Kidney (tissue), 22 donors: ENCODE measurements at places on chromosomes 5 and 9.

DNA sequence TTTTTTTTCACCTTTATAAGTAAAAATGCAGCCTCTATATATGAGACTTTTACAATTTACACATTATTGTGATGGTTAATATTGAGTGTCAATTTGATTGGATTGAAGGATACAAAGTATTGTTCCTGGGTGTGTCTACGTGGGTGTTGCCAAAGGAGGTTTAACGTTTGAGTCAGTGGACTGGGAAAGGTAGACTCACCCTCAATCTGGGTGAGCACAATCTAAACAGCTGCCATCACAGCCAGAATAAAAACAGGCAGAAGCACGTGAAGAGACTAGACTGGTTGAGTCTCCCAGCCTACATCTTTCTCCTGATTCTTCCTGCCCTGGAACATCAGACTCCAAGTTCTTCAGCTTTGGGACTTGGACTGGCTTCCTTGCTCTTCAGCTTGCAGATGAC lies 132.8 kb upstream of the DPYSL3 start:
- DNase-seq: no peak

- no peak for DNase-seq
Observed at GRCh38 chr5:9507974-9508373, 37.9 kb downstream of the SEMA5A start.

GRCh38 chr5:95986937-95987520 lies 25.4 kb upstream of the ELL2 start:
- DNase-seq: peak; percentile 19

- peak; percentile 48 for DNase-seq
Observed at GRCh38 chr5:133938039-133938821, 30.2 kb downstream of the C5orf15 start.

DNA sequence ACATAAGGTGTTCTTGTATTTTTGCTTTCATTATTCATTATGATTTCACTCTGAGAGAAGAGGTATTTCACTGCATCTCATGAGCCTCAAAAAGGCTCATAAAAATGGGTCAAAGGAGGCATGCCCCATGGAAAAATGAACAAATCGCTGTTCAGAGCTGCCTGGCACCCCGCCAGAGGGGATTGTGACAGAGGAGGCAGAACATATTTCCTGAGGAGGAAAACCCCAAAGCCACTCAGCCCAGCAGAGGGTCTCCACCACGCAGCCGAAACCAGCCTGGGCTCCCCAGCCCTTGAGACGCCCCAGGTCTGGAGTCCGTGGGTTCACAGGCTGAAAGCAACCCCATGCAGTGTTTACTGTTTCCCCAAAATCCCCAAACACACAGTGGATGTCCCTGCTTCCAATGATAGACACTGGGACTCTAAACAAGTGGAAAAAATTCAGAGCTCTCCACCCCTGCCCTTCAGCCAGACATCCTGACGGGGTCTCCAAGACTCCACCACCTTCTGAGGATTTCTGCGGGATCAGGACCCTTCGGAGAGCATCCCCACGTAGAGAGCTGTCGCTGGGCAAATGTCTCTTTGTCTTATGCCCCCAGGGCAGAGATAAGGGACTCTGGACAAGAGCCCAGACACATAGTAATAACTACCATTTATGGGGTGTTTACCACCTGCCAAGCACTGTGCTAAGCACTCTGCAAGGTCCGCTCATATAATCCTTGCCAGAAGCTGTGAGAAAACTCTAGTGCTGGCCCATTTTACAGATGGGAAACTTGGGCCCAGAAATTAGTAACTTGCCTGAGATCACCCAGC lies 122.3 kb downstream of the PAX5 start:
- no peak for DNase-seq

- DNase-seq: no peak
Observed at GRCh38 chr5:159003045-159004030, 96.4 kb downstream of the EBF1 start.

DNA sequence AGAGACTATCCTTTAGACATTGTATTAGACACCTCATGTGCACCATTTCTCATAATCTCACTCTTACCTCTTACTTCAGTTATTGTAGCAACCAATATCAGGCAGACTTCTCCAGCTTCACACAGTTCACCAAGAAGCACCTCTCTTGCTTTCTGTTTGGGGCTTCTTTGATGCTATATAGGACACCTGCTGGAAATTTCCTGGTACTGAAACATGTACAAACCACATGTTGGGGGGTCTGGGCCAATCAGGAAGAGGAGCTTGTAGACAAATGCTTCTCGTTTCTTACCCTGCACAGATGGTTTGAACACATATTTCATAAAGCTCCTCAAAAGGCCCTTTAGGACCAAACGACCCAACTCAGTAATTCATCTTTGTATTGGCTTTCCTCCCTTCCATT lies 212.1 kb downstream of the IZUMO3 start:
- no peak for DNase-seq

GRCh38 chr5:68739752-68740151 lies 354.1 kb upstream of the SLC30A5 start:
- DNase-seq: no peak

GRCh38 chr5:10250806-10251276 lies 761 bp downstream of the CCT5 start:
- peak; percentile 28 for DNase-seq

- DNase-seq: peak; percentile 56
Observed at GRCh38 chr5:125559296-125559695, 812.9 kb upstream of the ZNF608 start.

GRCh38 chr5:59430066-59430685 lies 463.4 kb downstream of the PDE4D start:
- no peak for DNase-seq

- no peak for DNase-seq
Observed at GRCh38 chr9:127660886-127661741, 45.7 kb upstream of the CFAP157 start.

GRCh38 chr5:83846624-83847350 lies 126.1 kb upstream of the HAPLN1 start:
- no peak for DNase-seq

DNA sequence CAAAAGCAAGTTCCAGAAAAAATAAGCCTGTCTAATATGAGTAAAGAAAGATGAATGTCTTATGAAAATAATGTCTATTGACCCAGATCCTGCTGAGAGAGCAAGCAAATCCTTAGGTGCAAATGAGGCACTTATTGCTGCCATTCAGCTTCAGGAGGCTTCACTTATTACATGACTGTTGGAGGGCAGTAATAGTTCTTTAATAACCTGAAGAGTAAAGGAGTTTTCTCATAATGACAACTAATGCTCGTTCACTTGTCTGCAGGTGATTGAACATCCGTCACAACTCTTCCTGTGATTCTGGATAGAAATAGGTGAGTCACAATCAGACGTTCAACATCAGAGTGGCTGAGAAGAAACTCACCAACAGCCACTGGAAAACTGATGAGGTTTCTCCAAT lies 58.3 kb downstream of the SPOCK1 start:
- DNase-seq: no peak

DNA sequence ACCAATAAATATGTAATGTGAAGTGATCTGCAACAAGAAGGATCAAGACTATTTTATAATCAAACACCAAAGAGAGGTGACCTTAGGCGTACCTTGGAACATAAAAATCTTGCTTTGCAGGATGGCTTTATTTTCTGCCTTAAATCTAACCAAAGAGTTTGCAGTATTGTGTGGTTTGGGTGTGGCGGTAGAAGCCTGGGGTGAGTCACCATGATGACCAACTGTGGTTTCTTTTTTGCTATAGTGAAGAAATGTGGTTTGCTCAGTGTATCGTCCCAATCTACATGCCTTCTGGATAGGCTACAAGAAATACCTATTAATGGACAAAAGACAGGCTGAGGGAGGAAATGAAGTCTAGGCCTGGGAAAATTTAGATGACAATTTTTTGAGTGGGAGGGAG lies 5.1 kb upstream of the CAST start:
- DNase-seq: no peak

DNA sequence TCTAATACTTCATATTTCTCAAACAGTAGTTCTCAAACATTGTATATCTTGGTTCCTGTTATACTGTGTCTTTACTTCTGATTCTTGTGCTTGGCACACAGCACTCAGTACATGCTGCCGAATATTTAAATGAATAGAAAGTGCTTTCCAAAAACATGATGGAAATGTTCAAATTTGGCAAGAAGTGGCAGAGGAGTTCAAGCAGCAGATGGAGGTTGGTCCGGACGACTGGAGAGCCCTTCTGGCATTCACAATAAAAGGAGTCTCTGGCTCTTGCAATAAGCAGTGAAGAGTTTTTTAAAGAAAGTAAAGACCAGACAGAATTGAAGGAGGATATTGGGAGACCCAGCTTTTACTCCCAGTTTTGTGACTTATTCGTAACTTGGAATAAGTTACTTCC lies 36.3 kb downstream of the TSTD2 start:
- DNase-seq: no peak

GRCh38 chr5:139051392-139051791 lies 146.8 kb downstream of the SIL1 start:
- DNase-seq: no peak

DNA sequence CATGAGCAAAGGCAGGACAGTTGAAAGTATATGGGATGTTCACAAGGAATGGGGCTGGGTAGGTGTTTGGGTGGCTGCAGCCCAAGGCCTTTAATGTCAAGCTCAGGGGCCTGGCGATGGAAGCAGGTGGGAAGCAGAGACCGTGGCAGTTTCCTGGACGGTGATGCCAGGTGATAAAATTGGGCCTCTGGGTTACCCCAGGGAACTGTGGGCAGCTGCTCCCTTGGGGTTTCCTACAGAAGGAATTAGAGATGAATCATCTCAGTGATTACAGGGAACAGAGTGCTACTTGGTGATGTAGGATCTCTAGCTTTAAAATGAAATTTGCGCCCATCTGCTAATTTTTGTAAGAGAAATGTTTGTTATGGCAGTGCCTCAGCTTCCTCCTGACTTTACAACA lies 39.2 kb downstream of the TSTD2 start:
- no peak for DNase-seq

DNA sequence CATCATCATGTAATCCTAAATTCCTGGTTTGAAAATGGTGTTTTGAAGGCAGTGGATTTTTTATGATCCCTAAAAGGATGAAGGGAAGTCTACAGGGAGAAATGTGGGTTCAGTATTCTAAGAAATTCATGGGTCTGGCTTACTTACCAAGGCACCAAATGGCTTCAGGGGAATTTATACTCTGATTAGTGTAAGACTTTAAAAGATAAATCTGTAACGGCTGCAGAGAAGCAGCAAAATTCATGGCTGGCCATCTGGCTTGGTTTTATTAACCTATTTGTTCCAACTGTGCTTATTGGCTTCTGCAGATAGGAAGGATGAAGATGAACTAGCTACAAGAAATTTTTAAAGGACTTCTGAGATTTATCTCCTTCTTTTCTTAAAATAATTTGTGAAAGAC lies 222.8 kb downstream of the TENT4A start:
- no peak for DNase-seq

GRCh38 chr5:141692919-141693725 lies 11.1 kb upstream of the ARAP3 start:
- no peak for DNase-seq

DNA sequence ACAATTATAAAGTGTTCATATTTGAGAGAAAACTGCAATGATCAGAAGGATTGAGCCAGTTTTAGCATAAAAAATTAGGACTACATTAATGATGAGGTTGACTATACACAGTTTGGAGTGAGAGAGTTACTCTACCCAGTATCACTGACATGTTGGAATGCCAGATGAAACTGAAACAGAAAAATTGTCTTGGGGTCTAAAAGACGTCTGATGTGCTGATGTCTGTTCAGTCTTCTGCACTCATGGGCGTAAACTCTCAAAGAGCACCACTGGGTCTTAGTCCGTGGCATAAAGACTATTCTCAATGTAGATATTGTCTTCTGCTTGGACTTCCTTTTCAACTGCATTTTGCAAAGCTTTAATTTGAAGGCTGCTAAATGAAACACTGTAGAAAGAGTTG lies 29.5 kb downstream of the HAVCR1 start:
- DNase-seq: no peak

DNA sequence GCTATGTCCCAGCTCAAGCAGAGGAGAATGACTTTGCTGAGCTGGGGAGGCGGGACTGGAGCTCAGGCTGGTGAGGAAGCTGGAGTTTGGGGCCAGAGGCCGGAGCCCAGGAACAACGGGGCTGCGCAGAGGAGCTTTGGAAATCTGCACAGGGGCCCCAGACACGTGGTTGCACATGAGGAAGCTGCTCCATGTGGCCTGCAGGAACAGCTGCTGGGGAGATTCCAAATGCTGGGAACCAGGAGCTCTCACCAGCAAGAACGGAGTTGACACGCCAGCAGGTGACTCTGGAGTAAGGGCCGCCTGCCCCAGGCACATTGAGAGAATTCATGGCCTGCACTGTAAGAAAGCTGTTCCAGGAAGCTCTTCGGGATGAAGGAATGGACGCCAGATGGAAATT lies 91.0 kb downstream of the OLFM1 start:
- no peak for DNase-seq

GRCh38 chr9:115025721-115026120 lies 92.2 kb downstream of the TNC start:
- no peak for DNase-seq

- no peak for DNase-seq
Observed at GRCh38 chr5:95449460-95449859, 58.3 kb downstream of the FAM81B start.

DNA sequence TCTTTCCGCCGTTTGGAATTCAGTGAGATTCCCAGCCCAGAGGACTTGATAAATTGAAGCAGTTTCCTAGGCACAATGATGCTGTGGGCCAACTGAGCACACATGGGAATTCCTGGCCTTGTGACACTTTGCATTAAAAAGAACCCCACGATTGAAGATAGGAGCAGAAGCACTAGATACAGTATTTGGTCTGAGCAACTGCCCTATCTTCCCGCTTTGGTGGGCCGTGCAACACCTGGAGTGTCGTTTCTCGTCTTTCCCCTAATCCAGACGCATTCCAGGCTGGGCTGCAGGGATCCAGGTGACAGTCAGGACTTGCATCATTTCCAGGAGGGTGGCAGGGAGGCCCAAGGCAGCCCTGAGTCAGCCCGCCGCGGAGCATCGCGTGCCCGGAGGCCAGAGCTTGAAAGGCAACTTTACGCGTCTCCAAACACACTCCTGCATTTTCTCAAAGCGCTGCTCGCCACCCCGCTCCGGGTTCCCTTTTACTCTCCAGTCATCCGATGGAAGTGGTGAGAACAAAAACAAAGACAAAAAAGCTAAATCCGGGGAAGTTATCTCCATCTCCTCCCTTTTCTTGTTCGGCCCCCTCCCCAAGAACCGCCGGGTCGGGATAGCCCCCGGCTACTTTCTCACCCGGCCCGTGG lies 753 bp upstream of the STC2 start:
- peak; percentile 54 for DNase-seq

DNA sequence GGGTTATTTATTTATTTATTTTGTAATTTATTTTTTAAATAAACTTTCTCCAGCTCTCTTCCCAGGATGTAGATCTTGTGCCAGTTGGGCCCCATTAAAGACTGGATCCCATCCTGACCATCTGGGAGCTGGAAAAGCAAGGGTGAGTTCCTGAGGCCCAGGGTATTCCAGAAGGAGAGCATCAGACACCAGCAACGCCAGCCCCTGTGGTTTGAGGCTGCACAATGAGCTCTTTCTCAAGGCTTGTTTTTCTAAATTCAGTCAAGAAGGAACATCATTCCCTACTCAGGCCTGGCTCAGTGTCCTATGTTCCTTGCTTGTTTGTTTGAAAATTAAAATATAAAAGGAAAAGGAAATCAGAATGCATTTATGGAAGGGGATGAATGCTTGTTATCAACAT lies 313.3 kb downstream of the EBF1 start:
- no peak for DNase-seq

GRCh38 chr5:148633067-148633377 lies 21.3 kb downstream of the HTR4 start:
- no peak for DNase-seq

GRCh38 chr5:108669462-108669861 lies 78.2 kb upstream of the FER start:
- no peak for DNase-seq
